ENCODE measurements at places on chromosomes 7 and 10.

DNA sequence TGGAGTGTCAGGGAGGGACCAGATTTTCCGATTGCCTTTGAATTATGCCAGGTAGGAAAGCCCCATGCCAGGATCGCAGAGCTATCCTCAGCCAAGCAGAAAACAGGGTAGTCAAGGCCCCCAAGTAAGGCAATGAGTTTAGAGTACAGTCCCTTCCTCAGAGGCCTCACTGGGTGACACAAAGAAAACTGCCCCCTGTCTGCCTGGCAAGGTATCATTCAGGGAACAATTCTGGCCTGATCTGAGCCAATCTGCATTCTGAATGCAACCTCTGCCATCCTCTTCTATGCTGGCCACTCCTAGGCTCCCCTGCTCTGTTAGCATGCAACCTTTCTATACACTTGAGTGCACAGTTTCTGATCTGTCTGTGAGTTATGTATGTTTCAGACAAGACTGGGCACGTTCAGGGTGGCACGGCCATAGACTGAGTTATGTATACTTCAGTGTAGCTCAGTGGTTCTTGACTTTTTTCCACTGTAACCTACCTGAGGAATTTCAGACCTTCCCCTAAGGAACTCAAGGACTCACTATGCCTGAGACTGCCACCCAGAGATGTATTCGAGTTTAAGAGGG lies 336.8 kb downstream of the PLXNA4 start:
- no peak for DNase-seq

GRCh38 chr10:5591336-5591824 lies 66.6 kb downstream of the CALML3 start:
- DNase-seq, result no peak

- no peak for DNase-seq
Measured at GRCh38 chr10:130202984-130203621, 66.9 kb downstream of the GLRX3 start.

DNA sequence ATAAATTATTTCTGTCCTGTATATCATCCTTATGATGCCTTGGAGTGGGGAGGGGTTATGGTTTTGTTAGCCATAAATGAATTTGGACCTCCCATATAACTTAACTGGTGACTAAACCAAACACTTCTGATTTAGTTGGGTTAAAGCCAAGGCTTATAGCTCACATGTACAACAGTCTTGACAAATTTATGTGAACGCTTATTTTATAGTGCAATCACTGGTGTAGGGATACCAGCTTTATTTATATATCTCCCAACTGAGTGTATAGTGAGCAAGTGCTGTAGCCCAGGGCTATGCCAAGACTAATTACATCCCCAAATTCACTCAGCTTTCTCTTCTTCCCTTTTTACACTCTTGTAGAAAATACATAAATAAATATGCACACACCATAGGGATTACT lies 956.2 kb downstream of the SORCS3 start:
- DNase-seq, result no peak

DNA sequence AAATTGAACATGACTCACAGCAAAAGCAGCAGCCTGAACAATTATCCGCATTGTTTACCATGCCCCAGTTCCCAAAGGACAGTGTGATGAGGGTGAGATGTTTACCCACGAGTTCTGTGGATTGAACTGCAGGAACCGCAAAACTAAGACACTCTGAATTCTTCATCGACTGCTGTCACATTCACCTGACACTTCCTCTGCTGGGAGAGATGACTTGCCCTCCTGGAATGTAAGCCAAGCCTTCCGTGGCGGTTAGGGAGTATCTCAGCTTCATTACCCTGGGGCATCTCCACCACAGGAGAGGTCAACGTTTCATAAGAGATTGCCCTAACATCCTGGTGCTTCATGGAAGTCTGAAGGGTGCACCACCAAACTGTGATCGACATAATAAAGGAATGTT lies 374.6 kb upstream of the ADARB2 start:
- no peak for DNase-seq

DNA sequence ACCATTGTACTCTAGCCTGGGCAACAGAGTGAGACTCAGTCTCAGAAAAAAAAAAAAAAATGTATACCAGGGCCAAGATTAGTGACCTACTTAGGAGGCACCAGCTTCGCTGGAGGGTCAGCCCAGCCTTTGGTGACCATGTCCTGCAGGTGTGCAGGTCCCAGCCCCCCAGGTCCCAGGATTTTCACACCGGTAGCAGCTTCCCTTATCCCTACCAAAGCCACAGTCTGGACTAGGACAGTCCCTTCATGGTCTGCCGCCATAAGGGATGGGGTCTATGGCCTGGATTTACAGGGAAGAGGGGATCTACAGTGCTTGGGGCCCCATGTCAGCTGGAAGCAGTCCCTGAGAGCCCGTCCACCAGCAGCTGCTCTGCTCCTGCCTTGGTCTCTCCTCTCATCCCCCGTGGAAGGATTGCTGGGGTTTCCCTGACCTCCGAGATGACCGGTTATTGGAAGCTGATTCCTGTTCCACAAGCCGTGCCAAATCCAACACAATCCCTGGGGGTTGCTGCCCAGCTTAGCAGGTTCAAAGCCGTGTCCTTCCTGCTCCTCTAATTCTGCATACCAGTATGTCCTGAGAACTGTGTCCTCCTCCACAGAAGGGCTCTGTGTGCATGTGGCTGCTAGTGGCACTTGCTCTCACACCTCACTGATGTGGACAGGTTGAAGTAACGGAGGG lies 11.0 kb upstream of the NDUFB2 start:
- DNase-seq, result no peak

GRCh38 chr10:46234026-46234425 lies 52.8 kb upstream of the ANTXRL start:
- no peak for DNase-seq

DNA sequence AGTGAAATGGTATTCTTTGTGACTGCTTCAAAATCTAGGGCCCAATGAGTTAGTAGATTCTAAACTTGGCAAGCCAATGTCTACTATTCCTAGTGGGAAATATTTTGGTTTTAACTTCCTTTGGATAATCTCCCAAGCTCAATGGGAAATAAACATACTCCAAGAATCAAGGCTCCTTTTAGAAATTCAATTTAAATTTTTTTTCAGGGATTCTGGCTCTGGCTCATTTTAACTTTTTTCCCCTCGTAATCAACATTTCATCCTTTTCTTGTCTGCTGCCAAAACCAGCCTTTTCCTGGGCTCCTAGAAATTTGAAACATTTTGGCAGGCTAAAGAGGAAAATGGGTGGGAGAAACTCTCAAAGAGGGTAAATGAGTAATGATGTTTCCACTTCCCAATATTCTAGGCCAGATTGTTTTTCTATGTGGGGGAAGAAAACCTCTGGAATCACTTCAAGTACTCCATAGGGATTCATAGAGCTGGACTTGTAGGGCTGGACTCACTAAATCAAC lies 85.6 kb upstream of the AGR3 start:
- no peak for DNase-seq

DNA sequence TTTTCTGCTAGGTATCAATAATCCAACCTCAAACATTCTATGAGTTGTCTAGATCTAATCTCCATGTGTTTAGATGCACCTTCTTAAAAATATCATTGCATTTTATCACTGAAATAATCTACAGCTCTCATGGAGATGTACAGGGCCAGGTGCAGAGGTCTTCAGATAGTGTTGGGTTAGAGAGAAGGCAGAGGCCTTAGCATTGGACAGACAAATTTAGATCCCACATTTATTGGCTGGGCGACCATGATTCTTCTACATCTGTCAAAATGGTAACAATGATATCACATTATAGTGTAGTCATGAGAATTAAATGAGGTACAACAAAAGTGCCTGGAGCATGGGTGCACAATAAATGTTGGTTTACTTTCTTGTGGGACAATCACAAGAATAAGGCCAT lies 3.1 kb downstream of the ARHGAP22 start:
- no peak for DNase-seq

DNA sequence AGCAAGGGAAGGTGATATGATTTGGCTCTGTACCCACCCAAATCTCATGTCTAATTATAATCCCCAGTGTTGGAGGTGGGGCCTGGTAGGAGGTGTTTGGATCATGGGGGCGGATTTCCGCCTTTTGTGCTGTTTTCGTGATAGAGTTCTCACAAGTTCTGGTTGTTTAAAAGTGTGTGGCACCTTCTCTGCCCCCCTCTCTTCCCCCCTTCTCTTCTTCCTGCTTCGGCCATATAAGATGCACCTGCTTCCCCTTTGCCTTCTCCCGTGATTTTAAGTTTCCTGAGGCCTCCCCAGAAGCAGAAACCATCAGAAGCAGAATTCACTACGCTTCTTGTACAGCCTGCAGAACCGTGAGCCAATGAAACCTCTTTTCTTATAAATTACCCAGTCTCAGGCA lies 21.1 kb downstream of the BTRC start:
- no peak for DNase-seq

DNA sequence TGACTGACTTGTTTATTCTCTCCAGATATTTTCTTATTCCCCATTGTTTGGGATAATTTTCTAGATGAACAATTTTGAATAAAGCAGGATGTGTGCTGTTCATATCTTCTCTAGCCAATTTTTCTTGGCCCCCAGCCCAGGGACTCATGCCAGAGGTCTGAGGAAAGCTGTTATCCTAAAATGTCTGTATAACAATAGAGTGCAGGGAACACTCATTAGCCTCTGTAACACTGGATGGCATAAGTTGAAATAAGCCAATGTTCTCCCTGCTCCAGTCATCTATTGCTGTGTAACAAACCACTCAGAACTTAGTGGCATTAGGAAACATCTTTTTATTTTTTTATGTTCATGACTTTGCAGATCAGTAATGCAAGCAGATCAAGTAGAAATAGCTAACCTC lies 121.7 kb upstream of the TRIM24 start:
- peak; percentile 97 for DNase-seq

DNA sequence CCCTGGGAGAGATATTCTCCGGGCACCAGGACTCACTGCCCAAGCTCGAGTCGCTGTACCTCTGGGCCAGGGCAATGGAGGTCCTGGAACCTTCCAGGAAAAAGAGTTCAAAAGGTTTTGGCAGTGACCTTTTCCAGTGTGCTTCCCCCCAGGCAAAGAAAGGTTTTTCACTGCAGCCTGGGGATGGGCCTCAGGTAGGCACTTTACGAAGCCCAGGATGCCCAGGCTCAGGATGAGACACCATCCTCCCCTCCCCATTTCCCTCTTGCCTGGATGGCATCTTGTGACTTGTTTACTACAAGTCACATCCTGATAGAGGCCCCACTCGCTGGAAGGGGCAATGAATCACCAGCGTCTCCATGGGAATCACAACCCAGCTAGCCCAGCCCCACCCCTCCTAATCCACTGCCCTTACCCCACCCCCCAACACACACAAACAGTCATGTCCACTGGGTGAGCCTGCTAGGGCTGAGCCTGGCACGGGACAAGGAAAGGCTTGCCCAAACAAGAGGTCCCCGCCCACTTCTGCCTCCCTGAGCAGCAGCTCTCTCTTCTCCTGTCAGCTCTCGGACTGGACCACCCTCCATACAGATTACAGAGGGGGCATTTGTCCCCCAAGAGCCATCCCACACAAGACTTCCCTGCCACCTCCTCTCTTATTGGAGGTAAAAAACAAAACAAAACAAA lies 93.8 kb upstream of the SMNDC1 start:
- DNase-seq, result no peak

- DNase-seq, result no peak
Measured at GRCh38 chr10:63677001-63677400, 155.8 kb downstream of the REEP3 start.

- DNase-seq, result no peak
Measured at GRCh38 chr10:25061711-25062449, 45.5 kb downstream of the THNSL1 start.

- DNase-seq, result no peak
Measured at GRCh38 chr10:117552156-117552631, 9.6 kb downstream of the EMX2 start.

DNA sequence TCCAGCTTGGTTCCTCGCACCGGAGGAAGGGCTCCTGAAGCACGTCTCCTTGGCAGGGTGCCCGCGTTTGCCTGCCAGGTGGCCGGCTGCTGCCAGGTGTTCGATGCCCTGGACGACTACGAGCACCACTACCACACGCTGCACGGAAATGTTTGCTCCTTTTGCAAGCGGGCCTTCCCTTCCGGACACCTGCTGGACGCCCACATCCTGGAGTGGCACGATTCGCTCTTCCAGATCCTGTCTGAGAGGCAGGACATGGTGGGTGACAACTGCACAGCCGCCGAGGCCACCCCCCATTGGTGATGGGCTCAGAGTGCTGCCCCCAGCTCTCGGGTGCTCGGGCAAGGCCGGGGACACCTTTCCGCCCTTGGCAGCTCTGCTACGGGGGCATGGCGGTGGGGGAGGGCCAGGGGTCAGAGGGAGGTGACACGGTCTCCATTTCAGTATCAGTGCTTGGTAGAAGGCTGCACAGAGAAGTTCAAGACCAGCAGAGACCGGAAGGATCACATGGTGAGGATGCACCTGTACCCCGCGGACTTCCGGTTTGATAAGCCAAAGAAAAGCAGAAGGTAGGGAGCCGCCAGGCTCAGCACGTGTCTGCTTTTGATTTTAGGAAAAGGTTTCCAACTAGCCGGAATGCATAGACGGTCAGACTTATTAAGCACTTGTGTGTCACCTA lies 1.1 kb downstream of the ZNF511 start:
- DNase-seq, result peak; percentile 47

DNA sequence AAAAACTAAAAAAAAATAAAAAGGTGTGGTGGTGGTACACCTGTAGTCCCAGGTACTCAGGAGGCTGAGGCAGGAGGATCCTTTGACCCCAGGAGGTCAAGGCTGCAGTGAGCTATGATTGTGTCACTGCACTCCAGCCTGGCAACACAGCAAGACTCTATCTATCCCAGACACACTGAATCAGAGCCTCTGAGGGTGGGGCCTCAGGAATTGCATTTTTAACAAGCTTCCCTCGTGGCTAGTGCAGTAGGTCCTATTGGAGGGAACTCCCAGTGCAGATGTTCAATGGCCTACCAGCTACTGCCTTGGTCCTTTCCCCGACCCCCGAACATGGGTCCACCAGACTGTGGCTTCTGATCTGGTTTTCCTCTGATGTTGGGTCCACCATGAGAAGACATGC lies 14.9 kb downstream of the STRA8 start:
- DNase-seq, result no peak

GRCh38 chr10:6400331-6400730 lies 179.7 kb downstream of the PRKCQ start:
- no peak for DNase-seq

DNA sequence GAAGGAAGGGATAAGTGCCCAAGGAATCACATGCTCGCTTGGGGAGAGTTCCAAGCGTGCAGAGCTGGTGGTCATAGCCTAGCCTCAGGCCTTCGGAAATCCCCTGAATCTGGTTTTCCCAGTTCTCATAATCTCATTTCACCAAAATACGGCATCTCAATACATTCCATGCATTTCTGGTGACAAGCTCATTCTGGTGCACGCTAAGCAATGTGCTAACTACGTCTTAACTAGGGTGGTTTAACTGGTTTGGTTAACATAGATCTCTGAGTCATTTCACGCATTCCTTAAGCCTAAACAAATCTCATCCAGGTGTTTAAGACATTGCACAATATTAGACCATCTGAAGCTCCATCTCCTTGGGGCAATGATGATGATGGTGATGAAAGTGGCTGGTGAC lies 72.9 kb upstream of the STEAP1B start:
- DNase-seq, result no peak
